ENCODE measurements at places on chromosomes 6 and 20.

DNA sequence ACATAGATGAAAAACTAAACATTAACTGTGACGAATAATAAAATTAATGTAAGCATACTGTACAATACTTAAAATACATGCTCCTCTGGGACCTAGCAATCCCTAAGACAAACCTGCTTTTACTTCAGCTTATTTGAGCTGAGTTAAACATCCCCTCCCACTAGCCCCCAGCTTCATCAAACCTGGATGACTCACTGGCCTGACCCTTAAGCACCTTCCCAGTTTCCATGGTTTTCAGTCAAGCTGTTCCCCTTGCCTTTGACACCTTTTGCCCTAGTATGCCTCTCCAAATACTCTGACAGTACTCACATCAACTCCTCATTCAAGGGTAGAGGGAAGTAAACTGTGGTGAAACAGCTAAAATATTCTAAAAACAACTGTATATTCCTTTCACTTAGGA lies 4.2 kb downstream of the ELOVL4 start:
- DNase-seq: no peak

GRCh38 chr6:84424956-84425355 lies 197.5 kb upstream of the CEP162 start:
- DNase-seq: no peak

- DNase-seq: no peak
Observed at GRCh38 chr6:11636121-11636520, 98.6 kb downstream of the TMEM170B start.

GRCh38 chr20:9137001-9137400 lies 68.1 kb downstream of the PLCB4 start:
- DNase-seq: no peak
